Muscle of arm (tissue), 14 donors: ENCODE measurements at places on chromosomes 11 and 22. TPM values are rescaled to one million over a fixed set of nuclear protein-coding genes. Genes with fewer than 3 reads are reported as not detected.

- DNase-seq = no peak
These were observed 82.2 kb downstream of the ATG16L2 start for GRCh38 chr11:72896431-72896830.

DNA sequence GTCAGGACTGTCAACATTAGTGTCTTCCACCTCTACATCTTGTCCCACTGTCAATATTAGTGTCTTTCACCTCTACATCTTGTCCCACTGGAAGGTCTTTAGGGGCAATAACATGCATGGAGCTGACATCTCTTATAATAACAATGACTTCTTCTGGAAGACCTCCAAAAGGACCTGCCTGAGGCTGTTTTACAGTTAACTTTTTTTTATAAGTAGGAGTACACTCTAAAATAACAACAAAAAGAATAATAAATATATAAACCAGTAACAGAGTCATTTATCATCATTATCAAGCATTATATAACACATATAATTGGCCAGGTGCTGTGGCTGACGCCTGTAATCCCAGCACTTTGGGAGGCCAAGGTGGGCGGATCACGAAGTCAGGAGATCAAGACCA lies 57.5 kb downstream of the PAK1 start:
- no peak for DNase-seq

DNA sequence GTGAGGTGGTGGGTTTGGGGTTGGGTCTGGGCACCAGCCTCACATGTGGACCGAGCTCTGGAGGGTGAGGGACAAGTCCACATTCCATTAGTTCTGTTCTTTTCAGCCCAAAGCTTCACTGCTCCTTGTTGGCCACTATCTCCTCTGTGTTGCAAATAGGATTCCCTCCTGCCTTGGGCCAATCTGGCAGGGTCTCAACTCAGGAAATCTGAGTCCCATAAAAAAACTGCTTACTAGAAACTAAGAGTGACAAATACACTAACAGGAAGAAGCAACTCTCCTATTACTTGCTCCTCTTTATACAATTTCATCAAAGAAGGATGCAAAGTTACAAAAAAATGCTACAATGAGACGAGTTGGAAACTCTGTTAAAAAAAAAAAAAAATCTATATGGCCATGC lies 66.2 kb upstream of the CSNK1E start:
- DNase-seq = no peak

Gene MMP13
- polyA plus RNA-seq = not detected

- DNase-seq = no peak
These were observed 1375.9 kb upstream of the RAG2 start for GRCh38 chr11:37973941-37974340.

Gene TNNT3
- 2,953 TPM for polyA plus RNA-seq

- no peak for DNase-seq
These were observed 42.9 kb downstream of the LINC01488 start for GRCh38 chr11:69524291-69524882.

GRCh38 chr22:49632199-49633009 lies 195.3 kb downstream of the BRD1 start:
- DNase-seq = peak; percentile 78

Gene TMEM121B
- 1.8 TPM for polyA plus RNA-seq

Gene SEC14L6
- polyA plus RNA-seq = 0.30 TPM

Gene POLA2
- polyA plus RNA-seq = not detected

Gene HEPHL1
- not detected for polyA plus RNA-seq

GRCh38 chr22:30557243-30557642 lies 10.7 kb upstream of the SEC14L6 start:
- no peak for DNase-seq

Gene BLID
- not detected for polyA plus RNA-seq

- no peak for DNase-seq
These were observed 206.7 kb downstream of the SBF2 start for GRCh38 chr11:10087186-10087922.

DNA sequence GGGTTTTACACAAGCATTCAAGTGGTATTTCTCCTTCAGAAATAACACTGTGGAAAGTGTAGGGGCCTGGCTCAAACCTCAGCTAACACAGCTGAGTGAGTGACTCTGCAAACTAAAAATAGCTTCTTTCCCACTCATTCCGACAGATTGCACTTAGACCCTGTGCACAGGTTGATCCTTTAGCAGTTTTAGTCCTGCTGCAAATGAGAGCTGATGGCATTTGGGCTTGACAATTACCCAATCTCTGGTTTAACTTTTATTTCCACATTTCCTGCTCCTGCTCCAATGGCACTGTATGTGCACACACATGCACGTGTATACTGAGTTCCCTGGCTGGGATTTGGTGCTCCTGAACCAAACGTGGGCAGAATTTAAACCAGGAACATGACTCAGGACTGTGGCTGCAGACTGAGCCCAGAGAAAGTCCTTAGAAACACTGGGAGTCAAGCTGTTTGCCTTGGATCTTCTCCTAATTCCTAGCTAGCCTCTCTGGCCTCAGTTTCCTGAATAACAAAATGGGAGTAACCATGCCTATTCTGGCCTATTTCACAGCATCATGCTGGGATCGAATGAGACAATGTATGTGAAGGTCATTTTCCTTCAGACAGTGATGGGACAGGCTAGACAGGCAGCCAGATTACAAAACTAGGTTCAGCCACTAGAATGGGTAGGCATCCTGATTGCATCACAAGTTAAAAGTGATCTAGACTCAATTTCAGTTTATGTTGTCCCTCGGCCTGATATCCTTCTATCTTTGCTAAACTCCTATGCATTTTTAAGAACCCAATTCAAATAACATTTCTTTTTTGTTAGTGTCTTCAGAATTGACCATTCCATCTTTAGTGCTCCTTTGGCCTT lies 58.2 kb downstream of the SERGEF start:
- DNase-seq = no peak

DNA sequence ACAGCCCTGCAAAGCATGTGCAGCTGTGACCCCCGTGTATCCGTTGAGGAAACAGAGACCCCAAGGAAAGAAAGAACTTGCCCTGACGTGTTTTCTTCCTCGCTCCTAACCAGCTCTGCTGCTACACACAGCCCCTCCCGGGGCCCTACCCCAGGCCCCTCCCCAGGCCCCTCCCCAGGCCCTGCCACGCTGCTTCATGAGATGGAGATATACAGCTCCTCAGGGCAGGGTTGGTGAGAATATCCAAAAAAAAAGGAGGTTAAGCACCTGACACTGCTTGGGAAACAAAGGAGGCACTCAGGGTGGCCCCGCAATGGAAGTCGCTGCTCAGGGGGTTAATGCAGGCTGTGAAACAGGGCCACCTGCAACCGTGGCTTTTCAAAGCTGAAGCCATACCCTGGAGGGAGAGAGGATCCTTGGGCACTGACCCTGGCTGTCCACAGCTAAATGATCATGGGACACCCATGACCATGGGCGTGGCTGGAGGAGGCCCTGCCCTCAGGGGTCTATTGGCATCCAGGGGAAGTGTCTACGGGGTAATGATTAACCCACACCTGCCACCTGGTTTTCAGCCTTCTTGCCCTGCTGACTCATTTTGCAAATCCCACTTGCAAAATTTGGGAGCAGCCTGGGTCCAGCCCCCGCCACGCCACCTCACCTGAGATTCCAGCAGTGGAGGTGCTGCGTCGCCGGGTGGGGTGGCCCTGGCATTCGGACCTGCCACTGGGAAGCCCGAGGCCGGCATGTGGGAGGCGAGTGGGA lies 112.1 kb upstream of the ANO1 start:
- no peak for DNase-seq

DNA sequence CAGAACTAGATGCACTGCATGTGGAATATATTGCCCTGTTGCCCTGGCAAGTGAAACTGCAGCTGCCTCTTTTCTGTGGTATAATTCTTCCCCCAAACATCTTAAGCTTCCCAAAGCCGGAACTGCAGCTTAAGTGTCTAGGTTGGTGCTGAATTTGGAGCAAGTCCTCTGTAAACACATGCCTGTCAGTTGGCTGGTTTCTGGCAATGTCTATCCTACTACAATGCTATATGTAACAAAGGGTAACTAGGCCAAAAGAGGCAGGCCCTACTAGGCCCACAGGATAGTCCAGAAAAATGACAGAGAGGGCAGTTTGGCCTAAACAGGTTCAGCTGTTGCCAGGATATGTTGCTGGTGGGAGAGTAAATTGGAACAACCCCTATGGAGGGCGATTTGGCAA lies 27.9 kb downstream of the ASCC2 start:
- DNase-seq = peak; percentile 36

Gene ADAMTS15
- 17.8 TPM for polyA plus RNA-seq

Gene CDKN1C
- 196 TPM for polyA plus RNA-seq

GRCh38 chr11:45285930-45286632 lies at the start of gene SYT13:
Gene SYT13, minus strand, starts transcription at chr11:45286341. Its CDS starts 134 bp downstream, at chr11:45286207.
- DNase-seq = peak; percentile 37

Gene OR8J3
- polyA plus RNA-seq = not detected

Gene MYRF
- polyA plus RNA-seq = 0.87 TPM

GRCh38 chr11:121419836-121420235 lies 32.3 kb upstream of the SORL1 start:
- no peak for DNase-seq

Gene C22orf31
- polyA plus RNA-seq = 2.0 TPM
